ENCODE measurements at places on chromosomes 1 and 21.

GRCh38 chr21:33998402-33998801, 75.0 kb upstream of the MRPS6 start:
- no peak for DNase-seq

DNA sequence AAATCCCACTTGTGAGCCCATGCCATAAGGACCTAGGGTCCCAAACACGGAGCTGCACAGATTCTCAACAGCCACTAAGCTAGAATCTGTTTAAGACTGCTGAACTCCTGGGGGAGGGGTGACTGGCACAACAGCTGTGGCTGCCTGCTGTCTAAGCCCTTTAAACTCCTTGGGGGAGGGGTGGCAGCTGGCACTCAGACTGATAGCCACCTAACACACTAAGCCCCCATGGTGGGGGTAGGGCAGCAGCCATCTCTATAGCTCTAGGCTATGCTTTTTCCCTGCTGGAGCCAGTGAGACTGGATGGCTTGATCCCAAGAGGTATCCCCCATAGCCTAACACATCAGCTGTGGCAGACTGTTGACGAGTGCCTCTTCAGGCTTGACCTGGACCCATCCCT, 73.3 kb upstream of the FMO3 start:
- no peak for DNase-seq

DNA sequence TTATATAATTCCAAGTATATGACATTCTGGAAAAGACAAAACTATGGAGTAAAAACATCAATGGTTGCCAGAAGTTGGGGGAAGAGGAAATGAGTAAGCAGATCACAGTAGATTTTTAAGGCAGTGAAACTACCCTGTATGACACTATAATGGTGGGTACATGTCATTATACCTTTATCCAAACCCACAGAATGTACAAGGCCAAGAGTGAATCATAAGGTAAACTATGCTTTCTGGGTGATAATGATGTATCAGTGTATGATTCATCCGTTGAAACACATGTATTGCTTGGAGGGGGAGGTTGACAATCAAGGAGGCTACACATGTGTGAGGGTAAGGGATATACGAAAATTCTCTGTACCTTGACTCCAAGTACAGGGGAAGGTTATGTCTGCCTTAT, 862.7 kb downstream of the PLA2G4A start:
- DNase-seq: peak; percentile 64

DNA sequence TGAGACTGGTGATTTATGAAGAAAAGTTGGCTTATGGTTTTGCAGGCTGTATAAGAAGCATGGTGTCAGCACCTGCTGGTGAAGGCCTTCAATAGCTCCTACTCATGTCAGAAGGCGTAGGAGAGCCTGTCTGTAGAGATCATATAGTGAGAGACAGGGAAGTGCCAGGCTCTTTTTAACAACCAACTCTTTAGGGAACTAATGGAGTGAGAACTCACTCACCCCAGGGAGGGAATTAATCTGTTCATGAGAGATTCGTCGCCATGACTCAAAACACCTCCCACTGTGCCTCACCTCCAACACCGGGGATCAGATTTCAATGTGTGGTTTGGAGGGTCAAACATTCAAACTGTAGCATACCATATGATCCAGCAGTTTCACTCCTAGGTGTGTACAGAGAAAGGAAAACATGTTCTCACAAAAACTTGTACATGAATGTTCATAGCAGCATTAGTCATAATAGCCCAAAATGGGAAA, 72.6 kb downstream of the TTC3 start:
- DNase-seq: no peak

GRCh38 chr1:79472067-79472656, 465.6 kb upstream of the ADGRL4 start:
- no peak for DNase-seq

GRCh38 chr21:25171438-25171837, 435.8 kb downstream of the MRPL39 start:
- no peak for DNase-seq

GRCh38 chr21:16002874-16003466, 273.2 kb downstream of the USP25 start:
- peak; percentile 29 for DNase-seq

DNA sequence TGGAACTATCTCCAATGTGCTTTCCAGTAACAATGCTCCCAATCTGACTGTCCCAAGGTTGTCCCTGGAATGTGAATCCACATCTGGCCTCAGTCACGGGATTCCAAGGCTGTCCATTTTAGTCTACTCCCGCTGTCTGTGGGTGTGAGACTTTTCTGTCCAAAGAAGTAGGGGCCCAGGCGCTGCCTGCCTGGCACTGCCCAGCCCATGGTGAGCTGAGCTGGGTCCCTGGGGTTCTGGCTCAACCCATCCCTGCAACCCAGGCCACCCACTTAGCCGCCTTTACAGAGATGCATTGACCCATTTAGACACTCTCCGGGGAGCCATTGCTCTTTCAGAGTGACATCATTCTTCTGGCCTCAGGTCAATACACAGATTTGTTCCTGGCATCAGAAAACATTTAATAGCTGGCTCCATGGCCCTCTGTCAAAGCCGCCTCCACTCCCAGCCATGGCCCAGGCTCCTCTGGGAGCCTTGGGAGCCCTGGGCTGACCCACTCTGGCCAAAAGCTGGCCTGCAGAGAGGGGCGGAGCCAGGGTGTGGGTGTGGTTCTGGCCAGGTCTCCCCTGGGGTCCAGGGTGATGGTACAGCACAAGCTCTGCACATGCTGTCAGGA, 47.2 kb upstream of the PAX7 start:
- no peak for DNase-seq

DNA sequence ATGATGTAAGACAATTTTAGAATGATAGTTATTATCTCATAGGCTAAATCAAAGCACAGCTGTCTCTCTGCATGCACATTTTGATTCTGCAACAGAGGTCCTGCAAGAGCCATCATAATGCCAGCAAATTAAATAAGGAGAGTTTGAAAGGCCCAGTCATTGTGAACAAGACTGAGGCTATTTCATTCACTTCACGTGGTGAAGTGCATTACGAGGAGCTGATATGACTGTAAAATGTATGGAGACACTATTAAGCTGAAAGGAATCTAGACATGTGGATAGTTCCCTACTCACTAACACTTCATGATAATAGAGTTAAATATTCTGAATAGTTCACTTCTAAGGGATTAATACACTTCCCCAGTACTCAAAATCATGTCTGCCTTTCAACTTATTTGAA, 299.0 kb downstream of the SMYD3 start:
- DNase-seq: no peak

GRCh38 chr21:25635310-25635709, 3.7 kb upstream of the JAM2 start:
- DNase-seq: no peak

DNA sequence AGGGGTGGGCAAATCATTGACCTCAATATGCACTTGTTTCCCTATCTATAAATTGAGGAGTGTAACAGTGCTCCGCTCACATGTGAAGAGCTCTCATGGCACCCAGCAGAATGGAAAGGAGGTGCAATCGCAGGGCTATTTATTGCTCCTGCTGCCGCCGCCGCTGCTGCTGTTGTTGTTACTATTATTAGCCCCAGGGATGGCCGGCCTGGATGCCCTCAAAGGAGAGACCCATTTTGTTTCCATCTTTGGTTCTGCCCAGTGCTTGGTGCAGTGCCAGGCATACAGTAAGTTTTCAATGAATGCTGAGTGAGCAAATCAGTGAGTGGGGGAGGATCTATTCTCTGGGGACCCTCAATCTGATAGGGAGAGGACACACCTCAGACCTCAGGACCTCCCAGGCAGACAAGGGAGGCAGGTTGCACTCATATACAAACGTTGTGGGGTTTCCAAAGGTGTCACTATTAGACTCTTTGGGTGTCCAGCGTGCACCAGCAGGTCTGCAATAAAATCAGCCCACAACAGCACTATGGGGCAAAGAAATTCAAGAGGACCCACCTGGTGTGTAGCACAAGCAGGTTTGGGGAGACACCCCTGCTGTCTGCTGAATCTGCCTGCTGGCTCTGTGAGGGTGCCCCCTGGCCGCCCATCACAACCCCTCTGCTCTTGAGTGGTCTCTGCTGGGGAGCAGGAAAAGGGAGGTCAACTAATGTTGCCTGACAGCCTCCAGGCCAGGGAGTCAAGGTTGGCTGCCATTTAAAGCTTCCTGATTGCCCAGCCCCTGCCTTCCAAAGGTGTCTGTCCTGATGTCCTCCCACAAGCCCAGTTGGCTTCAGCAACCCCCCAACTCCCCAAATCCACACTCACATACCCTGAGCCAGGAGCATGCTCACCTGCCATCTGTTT, 136.3 kb downstream of the ACTL8 start:
- DNase-seq: no peak

DNA sequence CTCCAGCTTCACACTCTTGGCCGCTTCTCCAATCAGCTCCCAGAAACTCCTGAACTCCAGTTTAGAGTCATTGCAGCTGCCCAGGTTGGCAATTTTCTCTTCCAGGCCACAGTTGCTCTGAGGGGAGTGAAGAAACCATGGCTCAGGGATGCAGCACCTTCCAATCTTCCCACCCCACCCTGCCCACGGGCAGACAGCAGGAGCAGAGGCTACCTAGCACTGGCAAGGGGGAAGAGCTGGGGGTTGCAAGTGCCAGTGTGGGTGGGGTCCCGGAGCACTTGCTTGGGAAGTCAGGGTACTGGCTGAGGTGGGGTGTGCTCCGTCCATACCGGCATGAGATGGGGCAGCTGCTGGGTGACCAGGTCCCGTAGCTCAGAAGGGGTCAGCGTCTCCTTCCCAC, 1.2 kb downstream of the S100A14 start:
- DNase-seq: no peak

DNA sequence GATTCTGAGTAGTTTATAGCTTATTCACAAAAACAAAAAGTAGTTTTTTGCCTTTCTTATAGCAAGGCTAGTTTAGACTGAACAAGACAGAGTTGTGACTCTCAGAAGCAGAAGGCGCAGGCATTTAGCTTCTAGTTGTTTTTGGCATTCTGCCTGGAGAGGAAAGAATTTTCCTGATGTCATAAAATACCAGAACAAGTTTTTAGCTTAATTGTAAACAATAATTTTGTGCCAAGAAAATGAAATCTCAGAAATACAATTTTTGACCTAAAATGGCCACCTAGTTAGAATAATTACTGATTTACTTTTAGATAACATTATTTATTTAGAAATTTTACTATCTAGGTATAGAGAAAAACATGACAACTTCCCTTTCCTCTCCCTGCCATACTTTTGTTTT, 1.0 kb downstream of the DNAJB4 start:
- peak; percentile 91 for DNase-seq

DNA sequence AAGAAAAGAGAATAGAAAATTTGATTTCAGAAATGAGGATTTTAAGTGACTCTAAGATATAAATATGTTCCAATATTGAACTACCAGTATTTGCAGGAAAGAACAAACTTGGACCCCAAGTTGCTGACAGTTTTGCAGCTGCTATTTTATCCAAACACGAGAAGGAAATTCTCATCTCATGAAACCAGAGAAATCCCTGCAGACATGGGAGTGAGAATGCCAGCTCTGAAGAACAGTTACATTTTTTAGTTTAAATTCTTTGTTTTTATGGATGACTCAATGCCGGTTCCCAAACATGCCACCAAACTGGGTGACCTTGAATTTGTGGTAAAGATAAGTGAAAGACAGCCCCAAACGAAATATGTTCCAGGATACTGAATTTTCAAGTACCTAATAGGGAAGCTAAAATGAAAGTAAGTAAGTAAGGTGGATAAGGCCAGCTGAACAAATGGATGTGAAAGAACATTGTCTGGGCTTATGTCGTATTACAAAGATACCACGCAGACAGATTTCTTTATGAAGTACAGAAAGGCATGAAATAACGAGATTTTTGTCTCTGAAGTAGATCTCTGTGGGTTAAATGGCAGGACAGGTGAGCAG, 19.9 kb downstream of the TLR5 start:
- no peak for DNase-seq

- DNase-seq: no peak
Observed at GRCh38 chr21:42332557-42333317, 17.5 kb upstream of the TFF3 start.

GRCh38 chr1:229034342-229034741, 236.6 kb upstream of the RAB4A start:
- DNase-seq: no peak

GRCh38 chr1:182374101-182374834, 17.3 kb downstream of the GLUL start:
- DNase-seq: no peak

- DNase-seq: no peak
Observed at GRCh38 chr1:163093579-163093978, 24.4 kb downstream of the RGS4 start.

GRCh38 chr1:2534687-2535441, 4.8 kb upstream of the HES5 start:
- DNase-seq: peak; percentile 47

DNA sequence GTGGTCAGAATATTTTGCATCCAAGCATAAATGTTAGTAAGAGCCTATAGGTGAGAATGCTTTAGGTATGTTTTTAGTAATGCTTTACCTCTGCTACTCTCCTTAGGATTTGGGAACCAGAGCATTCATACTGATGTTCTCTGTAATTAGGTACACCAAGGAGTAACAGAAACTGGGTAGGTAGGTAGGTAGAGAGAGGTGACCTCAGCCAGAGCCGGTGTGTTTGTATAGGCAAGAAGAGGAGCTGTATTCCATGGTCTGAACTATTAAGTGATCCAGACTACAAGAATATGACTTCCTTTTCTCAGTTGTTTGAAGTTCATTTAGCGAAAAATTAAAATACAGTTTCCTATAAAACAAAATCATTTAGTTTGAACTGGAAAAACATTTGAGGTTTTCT, 108.5 kb downstream of the SDCCAG8 start:
- DNase-seq: no peak

DNA sequence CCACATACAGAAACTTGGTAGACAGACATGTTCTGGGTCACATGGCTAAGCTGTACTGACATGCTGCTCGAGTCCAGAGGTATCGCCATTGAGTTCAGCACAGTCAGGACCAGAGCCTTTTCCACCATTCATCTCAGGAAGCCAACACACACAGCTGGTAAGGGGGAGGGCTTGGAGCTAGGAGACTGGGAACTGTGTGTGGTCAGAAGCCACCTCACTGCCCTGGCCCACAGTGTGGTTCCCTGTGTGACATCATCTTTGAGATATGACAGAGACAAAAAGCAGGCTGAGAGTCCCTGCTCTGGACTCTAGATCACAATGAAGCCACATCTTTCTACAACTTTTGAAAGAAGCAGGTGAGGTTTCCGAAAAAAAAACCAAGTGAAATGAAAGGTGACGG, 107.2 kb downstream of the SIM2 start:
- DNase-seq: peak; percentile 16

DNA sequence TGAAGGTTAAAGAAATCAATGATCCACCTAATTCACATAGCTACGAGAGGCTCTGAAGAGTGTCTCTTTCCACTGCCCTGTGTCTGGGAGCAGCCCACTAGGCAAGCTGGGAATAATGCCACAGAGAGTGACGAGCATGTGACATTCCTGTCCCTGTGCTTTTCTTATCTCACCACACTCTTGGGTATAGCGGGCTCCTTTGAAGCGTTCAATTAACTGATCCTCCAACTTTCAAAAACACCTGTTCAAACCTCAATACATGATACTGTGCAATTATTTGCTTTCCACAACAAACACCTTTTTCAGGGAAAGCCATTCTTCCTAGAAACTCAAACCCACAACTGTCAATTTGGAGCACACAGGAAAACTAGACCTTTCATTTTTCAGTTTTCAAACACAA, 43.4 kb downstream of the PLPP3 start:
- DNase-seq: no peak
